ENCODE measurements at places on chromosomes 4 and X. TPM values are rescaled to one million over a fixed set of nuclear protein-coding genes. Genes with fewer than 3 reads are reported as not detected.

- no peak for DNase-seq
Observed at GRCh38 chr4:80308466-80308822, 27.1 kb upstream of the CFAP299 start.

- no peak for DNase-seq
Observed at GRCh38 chr4:3472411-3473141, 9.5 kb downstream of the DOK7 start.

DNA sequence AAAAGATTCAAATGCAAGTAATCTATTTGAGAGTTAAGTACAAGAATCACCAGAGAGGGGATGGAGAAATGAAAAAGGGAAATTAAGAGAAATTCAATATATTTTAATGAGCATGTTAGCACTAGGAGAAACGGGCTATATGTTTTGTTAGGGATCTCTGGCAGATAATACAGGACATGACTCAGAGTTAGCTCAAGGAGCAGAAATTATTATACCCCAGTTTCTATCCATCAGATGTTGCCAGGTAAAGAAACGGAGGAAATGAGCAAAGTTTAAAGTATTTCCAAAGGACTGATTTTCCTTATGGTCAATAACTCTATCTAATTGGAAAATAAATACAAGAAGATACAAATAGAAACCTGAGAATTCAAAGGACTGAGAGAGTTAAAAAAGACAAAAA lies 867.6 kb downstream of the TRAM1L1 start:
- DNase-seq = no peak

Gene GATA1
- total RNA-seq = not detected

DNA sequence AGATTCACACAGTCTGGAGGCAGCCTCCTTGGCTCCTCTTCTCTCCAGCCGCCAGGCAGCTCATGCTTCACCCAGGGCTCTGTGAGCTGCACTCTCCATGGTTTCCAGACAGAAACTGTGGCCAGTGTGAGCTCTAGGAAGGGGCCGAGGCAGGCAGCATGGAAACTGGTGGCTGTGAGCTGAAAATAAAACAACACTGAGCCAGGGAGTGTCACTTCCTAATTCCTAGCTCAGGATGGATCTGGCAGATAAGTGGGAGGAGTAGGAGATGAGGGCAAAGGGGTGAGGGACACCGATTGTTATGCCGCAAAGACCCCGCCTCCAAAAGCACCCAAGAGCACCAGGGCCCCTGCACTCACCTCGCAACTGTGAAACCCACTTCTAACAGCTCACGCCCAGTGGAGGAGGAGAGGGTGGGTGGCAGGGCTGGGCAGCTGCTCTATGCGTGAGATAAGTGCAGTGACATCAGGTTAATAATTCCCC lies 69.8 kb downstream of the FHDC1 start:
- no peak for DNase-seq

Gene ADH1C
- total RNA-seq = 30.6 TPM

DNA sequence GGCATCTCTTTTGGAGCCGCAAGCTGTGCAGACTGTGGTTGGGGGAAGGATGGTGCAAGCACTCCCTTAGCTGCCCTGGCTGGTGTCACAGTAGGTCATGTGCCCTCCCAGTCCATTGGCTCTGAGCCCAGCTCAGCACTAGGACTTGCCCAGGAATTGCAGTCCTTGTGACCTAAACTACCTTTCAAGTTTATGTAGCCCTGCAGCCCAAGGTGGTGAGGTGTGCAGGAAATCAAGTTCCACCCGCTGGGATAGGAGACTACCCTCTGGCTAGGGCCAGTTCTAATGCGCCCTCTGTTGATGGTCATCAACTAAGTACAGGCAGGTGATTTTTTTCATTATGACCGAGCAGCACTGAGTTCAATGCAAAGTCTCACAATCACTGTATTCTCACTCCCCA lies 335.2 kb downstream of the UBE2NL start:
- DNase-seq = no peak

DNA sequence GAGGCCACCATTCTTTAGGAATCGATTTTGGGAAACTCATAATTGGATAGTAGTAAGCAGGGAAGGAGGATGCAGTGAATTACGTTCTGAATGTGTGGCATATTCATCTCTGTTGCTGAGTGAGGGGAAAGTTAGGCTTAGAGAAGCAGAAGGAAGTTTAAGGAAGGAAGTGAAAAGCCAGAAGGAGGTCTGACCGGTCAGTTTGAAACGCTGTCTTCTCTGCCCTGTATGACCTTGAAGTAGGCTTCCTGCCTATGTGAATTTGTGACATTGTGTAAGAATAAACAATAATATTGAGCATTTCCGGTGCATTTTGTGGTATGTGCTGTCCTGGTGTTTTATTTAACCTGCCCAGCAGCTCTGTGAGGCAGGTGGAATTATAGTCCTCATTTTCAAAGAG lies 67.3 kb downstream of the PDLIM5 start:
- no peak for DNase-seq

- no peak for DNase-seq
Observed at GRCh38 chr4:81682492-81682891, 210.8 kb upstream of the RASGEF1B start.

DNA sequence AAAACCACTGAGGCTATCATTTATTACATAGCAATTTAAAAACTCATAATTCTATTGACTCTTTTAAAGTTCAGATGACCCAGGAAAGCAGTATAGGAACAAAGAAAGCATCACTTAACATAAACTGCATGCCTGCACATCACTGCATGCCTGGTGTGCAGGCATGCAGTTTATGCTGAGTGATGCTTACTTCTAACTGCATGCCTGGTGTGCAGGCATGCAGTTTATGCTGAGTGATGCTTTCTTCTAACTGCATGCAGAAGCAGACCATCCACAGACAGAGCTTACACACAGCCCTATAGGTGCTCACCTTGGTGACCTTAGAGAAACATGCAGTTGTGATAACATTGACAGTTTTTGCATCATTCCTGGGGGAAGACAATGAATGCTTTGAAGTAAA lies 17.0 kb downstream of the SDAD1 start:
- no peak for DNase-seq

- DNase-seq = no peak
Observed at GRCh38 chr4:82661181-82661992, 99.6 kb upstream of the TMEM150C start.

- no peak for DNase-seq
Observed at GRCh38 chr4:54527532-54527931, 130.2 kb upstream of the KIT start.

Gene UGT2B11
- total RNA-seq = not detected

Gene PPEF2
- total RNA-seq = not detected

- DNase-seq = no peak
Observed at GRCh38 chr4:183289688-183290087, 30.4 kb downstream of the CLDN22 start.

DNA sequence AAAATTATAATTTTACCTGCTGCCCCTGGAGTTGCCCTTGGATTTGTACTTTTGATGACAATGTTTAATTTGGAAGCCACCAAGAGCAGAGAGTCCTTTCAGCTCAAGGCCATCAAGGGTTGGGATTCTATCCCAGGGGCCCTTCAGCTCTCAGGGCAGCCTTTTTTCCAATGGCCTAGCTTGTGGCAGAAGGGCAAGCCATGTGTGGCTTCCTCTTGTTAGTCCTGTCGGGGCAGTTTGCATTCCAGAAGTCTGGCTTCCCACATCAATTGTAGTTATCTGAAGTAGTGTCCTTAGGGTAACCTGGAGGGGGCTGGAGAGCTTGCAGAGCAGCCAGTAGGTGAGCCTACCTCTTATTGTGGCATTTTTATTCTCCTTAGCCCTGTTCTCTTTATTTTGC lies 569.4 kb downstream of the TRAM1L1 start:
- no peak for DNase-seq

DNA sequence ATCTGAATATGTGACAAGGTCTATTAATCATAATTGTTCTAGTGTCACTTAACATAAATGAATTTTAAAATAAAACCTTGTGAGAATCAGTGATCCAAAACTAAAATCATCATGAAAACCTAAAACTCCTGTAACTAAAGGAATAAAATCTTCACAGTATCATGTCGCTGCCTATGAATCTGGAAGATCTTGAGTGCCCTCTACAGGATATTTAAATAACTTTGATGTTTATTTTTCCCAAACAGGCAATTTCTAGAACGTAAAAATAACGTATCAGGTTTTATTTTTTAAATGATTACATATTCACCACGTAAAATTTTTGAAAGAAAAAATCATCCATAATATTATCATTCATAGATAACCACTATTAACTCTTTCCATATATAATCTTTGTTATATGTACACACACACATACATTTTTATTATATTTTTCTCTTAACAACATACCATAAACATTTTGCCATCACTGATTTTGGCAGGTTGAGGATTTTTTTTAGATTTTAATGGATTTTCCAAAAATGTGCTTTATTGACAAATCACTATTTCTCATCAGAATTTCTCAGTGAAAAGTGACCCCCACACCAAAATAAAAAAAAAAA lies 79.6 kb downstream of the COMMD8 start:
- DNase-seq = no peak

Gene FRG2
- total RNA-seq = not detected

Gene CPE
- total RNA-seq = 27.6 TPM

- no peak for DNase-seq
Observed at GRCh38 chrX:133610056-133610455, 194.8 kb upstream of the GPC4 start.

Gene AMBN
- not detected for total RNA-seq

- DNase-seq = no peak
Observed at GRCh38 chr4:47074816-47075215, 43.4 kb downstream of the GABRB1 start.

- no peak for DNase-seq
Observed at GRCh38 chr4:71711044-71711984, 72.6 kb downstream of the GC start.

Gene PCDH19
- total RNA-seq = 0.67 TPM

GRCh38 chr4:154132406-154132805 lies 343.5 kb upstream of the SFRP2 start:
- DNase-seq = no peak

Measured in gastrocnemius medialis (tissue), 4 donors.